ENCODE measurements at places on chromosomes 16 and 17.

GRCh38 chr16:84047206-84047605, 4.6 kb upstream of the SLC38A8 start:
- DNase-seq, result no peak

DNA sequence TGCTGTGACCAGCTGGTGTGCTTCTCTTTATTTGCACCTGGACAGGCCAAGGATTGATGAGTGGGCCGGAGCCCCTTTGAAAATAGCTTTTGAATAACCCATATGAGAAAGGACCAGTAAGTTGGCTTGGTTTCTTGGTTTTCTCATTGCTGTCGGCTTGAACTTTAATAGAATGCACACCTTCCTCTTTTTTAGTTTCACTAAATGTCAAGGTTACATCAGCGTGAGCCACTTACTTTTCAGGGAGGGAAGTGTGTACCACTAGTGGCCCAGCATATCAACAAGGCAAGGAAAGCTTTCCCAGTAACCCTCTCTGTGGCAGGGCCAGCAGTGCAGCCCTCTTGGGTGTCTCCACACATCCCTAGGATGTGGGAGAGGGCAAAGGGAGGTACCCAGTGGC, 433.3 kb downstream of the CA10 start:
- DNase-seq, result peak; percentile 15

DNA sequence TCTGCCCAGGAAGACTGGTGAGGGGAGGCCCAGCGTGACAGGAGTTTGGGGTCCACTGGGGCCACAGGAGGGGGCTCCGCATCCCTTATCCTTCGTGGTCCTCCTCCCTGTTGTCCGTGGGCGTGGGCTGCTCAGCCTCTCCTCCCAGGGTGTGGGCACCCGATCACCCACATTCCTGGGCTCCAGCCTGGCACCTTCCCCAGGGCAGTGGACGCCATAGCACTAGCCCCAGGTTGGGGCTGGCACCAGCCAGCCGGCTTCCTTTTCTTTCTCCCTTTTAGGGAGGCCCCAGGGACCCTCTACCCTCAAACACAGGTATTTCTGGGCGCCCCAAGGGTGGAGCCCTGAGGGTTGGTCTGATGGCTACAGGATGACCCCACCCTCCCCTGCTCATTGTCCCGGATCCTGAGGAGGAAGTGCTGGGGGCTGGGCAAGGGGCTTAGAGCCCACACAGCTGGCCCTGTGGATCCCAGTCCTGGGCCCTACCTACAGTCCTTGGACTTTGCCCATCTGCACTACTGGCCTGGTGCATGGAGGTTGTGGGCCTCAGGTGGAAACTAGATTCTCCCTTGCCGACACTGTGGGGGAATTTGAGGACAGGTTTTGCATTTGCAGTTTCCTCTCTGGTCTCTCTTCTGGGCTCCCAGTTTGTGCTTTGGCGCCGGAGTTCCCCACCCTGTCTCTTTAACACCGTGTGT, 1.1 kb downstream of the KIF1C start:
- DNase-seq, result peak; percentile 70

GRCh38 chr17:27771586-27771985, 28.7 kb downstream of the NOS2 start:
- DNase-seq, result no peak

DNA sequence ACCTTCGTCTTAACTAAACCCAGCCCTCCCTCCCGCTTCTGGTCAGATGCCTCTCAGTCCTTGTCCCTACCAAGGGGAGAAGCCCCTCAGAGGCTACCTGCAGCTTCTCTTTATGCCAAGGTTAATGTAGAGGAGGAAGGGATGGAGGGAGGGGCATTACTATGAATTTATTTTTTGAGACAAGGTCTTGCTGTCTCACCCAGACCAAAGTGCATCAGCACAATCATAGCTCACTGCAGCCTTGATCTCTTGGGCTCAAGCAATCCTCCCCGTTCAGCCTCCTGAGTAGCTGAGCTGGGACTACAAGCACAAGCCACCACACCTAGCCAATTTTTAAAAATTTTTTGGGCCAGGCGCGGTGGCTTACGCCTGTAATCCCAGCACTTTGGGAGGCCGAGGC, 15.3 kb downstream of the EPOP start:
- DNase-seq, result no peak

DNA sequence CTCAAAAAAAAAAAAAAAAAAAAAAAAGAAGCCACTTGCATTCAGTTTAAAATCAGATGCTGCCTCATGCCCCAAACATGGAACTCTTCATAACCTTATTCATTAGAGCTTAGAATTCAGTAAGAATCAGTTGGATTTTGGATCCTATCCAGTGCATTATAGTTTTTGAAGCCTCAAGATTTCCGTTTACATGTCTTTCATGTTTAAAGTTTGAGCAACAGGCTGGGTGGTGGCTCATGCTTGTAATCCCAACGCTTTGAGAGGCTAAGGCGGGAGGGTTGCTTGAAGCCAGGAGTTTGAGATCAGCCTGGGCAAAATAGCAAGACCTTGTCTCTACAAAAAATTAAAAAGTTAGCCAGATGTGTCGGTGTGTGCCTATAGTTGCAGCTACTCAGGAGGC, 55.0 kb downstream of the SNTB2 start:
- no peak for DNase-seq

DNA sequence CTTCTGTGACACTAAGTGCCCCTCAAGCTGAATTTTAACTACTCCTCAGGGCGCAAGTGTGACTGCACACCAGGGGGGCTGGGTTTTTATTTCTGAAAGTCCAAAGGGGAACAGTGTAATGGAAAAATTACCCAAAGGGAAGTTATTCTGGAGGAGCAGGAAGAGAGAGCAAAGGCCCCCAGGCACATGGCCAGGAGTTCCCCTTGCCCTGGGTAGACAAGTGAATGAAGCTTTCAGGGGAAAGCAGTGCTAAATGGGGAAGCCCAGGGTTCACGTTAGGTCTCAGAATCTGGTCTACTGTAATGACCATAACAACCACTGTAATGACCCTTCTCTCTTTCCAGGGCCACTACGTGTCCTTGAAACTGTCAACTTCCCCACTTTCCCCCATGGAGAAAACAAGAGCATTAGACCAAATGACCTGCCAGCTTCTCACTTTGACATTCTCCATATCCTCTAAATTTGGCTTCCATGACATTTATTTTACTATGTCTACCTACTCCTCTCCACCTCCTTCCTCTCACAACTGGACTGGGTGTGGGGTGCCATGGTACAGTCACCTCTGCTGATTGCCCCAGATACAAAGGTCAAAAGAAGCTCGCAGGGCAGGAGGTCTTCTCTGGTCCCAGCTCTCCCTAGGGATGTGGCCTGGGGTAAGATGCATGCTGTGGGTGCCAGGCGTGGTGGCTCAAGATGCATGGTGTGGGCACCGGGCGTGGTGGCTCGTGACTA, 34.1 kb upstream of the MMP2 start:
- DNase-seq, result peak; percentile 59

DNA sequence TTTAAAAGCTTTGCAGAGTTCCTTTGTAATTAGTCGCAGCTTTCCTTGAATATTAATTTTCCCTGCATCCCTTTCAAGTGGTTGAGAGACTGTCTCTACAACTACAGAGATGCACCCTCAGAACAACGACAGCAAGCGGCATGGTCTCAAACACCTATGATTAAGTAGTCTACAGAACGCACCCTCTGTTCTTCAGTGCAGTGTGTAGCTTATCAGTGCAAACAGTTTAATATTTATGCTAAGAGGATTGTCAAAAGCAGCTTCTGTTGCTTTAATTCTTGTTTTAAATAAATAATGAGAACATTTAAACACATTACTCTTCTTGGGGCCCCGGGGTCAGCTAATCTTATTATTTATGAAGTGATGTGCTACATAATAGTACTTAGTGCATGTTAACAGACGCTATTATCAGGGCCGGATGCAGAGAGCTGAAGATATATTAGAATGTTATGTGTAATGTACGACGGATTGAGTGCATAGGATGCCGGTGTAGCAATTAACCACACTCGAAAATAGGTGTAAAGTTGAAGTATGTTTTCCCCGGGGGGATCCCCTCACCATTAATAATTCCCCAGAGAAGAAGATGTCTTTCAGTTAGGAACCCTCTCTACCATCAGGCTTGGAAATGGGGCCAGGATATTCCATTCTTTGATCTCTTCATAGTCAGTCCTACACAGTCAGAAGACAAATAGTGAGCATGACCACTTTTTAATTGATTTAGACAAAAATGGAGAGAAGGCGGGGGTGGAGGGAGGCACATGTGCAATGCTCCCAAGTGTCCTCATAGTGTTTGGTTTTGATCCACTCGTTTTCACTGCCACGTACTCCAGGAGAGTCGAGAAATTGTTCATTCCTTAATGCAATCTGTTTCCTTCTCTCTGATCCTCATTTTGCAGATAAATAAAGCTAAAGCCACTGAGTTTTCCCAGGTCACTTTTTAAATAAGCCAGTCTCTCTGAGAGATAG, 176.3 kb downstream of the IRX3 start:
- no peak for DNase-seq

Measured in GM20000 (cell line).